ENCODE measurements at places on chromosomes 6 and 20.
A peak's percentile ranks its signal among the peaks of the same experiment; 100 is the strongest.

- H3K4me1 ChIP-seq: no peaks in the 10 kb centered on the region
- H3K36me3 ChIP-seq: no peaks in the 10 kb centered on the region
- H3K4me3 ChIP-seq: no peak overlapping the region
- DNase-seq: no peak
- no peak overlapping the region for H3K27ac ChIP-seq
- no peaks in the 10 kb centered on the region for H3K27me3 ChIP-seq
Observed at GRCh38 chr6:94045099-94045829, 625.9 kb upstream of the EPHA7 start.

DNA sequence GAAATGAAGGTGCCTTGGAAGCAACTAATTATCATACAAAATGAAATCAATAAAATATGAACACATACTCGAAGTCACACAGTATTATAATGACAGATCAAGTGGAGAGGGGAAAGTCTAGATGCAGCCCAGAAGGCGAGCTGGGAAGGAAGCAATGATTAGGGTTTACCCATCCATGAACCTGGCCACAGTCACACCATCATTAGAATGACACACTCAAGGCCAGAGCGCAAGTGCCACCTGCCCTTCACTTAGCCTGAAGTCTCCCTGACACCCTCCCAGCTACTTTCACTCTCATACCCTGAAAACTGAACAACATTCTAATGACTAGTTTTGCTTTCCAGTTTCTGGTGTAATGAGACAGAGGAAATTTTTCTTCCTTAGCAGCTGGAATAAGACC, 302.8 kb upstream of the JARID2 start:
- no peak overlapping the region for H3K4me3 ChIP-seq
- H3K4me1 ChIP-seq: peaks cover 3% of the 10 kb centered on the region
- H3K27me3 ChIP-seq: no peaks in the 10 kb centered on the region
- H3K36me3 ChIP-seq: no peaks in the 10 kb centered on the region
- H3K27ac ChIP-seq: no peak overlapping the region
- no peak for DNase-seq

DNA sequence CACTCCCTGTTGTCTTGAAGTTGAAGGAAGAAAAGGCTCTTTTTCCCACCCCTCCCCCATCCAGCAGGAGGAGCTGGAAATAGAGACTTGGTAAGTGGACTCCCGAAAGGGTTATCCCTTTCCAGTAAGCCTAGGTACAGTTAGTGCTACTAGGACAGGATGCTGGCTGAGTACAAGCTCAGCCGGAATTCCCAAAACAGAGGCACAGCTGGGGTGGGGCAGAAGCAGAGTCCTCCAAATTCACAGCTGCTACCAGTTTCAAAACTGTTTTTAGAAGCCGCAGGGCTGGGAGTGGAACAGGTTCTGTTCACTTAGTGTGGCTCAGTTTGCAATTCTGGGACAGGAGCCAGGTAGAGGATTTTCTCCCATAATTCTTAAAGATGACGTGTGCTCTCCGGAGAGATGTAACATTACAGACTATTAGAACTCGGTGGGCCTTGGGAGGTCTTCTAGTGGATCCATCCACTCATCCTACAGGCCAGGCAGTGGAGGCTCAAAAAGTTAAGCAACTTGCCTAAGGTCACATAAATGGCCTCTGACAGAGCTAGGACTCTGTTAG, 19.0 kb upstream of the UTRN start:
- no peak overlapping the region for H3K4me3 ChIP-seq
- no peak for DNase-seq
- no peaks in the 10 kb centered on the region for H3K4me1 ChIP-seq
- no peaks in the 10 kb centered on the region for H3K36me3 ChIP-seq
- H3K27ac ChIP-seq: no peak overlapping the region

GRCh38 chr6:77502981-77503380, 39.7 kb upstream of the HTR1B start:
- H3K36me3 ChIP-seq: no peaks in the 10 kb centered on the region
- H3K27ac ChIP-seq: no peak overlapping the region
- H3K27me3 ChIP-seq: no peaks in the 10 kb centered on the region
- no peak for DNase-seq
- H3K4me1 ChIP-seq: no peaks in the 10 kb centered on the region

DNA sequence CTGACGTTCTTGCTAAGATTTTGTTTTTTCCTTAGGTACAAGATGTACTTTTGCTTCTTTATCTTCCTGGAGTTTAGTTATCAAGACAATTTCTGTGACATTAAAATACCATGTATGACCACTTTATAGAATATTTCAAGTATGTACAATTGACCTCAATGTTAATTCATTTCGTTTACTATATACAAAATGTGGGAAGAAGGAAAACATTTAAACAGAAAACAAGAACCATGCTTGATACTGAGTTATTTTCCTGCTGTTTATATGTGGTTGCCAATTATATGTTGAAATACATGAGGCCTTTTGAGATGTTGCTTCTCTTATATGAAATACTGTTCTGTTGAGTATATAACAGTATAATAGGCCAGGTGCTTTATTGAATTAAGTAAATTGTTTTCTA, 184.3 kb downstream of the JARID2 start:
- H3K36me3 ChIP-seq: peaks cover 65% of the 10 kb centered on the region
- DNase-seq: no peak
- peak overlapping the region; percentile 17 for H3K27ac ChIP-seq
- peaks cover 94% of the 10 kb centered on the region for H3K4me1 ChIP-seq
- H3K4me3 ChIP-seq: no peak overlapping the region

GRCh38 chr20:63434599-63435378, 37.7 kb downstream of the KCNQ2 start:
- peaks cover 6% of the 10 kb centered on the region for H3K4me1 ChIP-seq
- H3K27me3 ChIP-seq: peaks cover 21% of the 10 kb centered on the region
- no peak overlapping the region for H3K27ac ChIP-seq
- H3K36me3 ChIP-seq: no peaks in the 10 kb centered on the region
- H3K4me3 ChIP-seq: no peak overlapping the region

DNA sequence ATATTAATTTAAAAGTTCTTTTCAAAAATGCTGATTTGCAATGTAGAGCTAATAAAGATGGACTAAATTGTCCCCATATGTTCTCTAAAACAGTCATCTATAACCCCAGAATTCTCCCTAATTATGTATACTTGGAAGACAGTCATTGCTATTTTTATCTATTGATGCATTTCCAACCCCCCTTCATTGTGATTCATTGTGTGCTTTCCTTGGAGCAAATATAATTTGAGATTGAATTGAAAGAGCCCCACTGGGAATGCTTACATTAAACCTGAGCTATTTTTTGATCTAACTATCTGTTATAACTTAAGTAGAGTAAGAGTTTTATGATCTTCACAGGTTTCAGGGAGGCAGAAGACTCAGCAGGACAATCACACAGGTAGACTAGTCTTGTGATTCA, 73.7 kb upstream of the PTCHD4 start:
- no peaks in the 10 kb centered on the region for H3K36me3 ChIP-seq
- H3K4me3 ChIP-seq: no peak overlapping the region
- H3K27ac ChIP-seq: no peak overlapping the region
- no peaks in the 10 kb centered on the region for H3K27me3 ChIP-seq
- DNase-seq: no peak
- no peaks in the 10 kb centered on the region for H3K4me1 ChIP-seq

- peaks cover 66% of the 10 kb centered on the region for H3K36me3 ChIP-seq
- H3K27ac ChIP-seq: peak overlapping the region; percentile 81
- DNase-seq: no peak
- H3K27me3 ChIP-seq: no peaks in the 10 kb centered on the region
- no peak overlapping the region for H3K4me3 ChIP-seq
Observed at GRCh38 chr6:87164506-87164905, 9.1 kb downstream of the ZNF292 start.

- H3K27ac ChIP-seq: no peak overlapping the region
- H3K4me3 ChIP-seq: no peak overlapping the region
- H3K36me3 ChIP-seq: no peaks in the 10 kb centered on the region
- DNase-seq: no peak
- H3K4me1 ChIP-seq: peaks cover 3% of the 10 kb centered on the region
Observed at GRCh38 chr20:38290829-38291814, 12.8 kb upstream of the BPI start.

GRCh38 chr20:52031563-52032303, 159.8 kb downstream of the ZFP64 start:
- no peak for DNase-seq
- H3K36me3 ChIP-seq: no peaks in the 10 kb centered on the region
- H3K4me3 ChIP-seq: no peak overlapping the region
- H3K4me1 ChIP-seq: peaks cover 21% of the 10 kb centered on the region
- H3K27me3 ChIP-seq: no peaks in the 10 kb centered on the region
- peak overlapping the region; percentile 44 for H3K27ac ChIP-seq

DNA sequence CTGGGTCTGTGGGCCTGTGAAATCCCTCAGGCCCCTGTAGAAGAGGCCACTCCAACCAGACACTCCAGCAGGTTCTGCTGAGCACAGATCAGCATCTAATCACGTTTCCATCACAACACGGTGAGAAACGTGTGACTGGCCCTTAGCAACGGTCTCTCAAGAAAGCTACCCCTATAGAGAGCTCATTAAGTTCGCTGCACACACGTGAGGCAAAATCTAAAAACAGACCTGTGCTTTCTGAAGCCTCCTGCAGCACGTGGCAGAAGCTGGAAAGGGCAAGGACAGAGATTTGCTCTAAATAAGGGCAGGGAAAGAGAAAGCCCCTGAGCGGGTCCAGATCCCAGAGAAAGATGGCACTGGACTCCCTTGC, 56.5 kb downstream of the GPR6 start:
- H3K4me1 ChIP-seq: peaks cover 8% of the 10 kb centered on the region
- no peak overlapping the region for H3K27ac ChIP-seq
- no peaks in the 10 kb centered on the region for H3K36me3 ChIP-seq
- DNase-seq: no peak

DNA sequence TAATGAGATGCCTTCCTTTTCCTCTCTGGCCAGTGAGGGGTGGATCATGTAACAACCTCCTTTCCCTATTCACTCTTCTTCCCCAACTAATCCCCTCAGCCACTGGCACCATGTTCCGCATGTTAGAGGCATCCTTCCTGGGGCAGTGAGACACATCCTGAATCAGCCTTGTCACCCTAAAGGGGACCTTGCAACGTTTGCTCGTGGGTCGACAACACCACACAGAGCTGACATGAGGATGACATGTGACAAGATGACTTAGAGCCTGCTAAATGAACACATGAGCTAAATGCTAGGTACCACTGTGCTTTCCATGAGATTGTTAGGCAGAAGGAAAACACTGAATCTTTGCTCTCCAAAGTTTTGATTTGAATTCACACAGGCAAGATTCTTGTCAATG, 129.2 kb downstream of the ATXN1 start:
- H3K36me3 ChIP-seq: peaks cover 42% of the 10 kb centered on the region
- peaks cover 35% of the 10 kb centered on the region for H3K4me1 ChIP-seq
- no peak overlapping the region for H3K4me3 ChIP-seq
- H3K27ac ChIP-seq: no peak overlapping the region

GRCh38 chr20:48308232-48308781, 519.5 kb downstream of the PREX1 start:
- no peaks in the 10 kb centered on the region for H3K36me3 ChIP-seq
- no peak for DNase-seq
- no peak overlapping the region for H3K4me3 ChIP-seq
- H3K27me3 ChIP-seq: peaks cover 16% of the 10 kb centered on the region
- no peak overlapping the region for H3K27ac ChIP-seq

GRCh38 chr6:41586252-41587007, 40.2 kb downstream of the FOXP4 start:
- H3K27me3 ChIP-seq: no peaks in the 10 kb centered on the region
- H3K4me3 ChIP-seq: no peak overlapping the region
- no peak overlapping the region for H3K27ac ChIP-seq
- DNase-seq: no peak

DNA sequence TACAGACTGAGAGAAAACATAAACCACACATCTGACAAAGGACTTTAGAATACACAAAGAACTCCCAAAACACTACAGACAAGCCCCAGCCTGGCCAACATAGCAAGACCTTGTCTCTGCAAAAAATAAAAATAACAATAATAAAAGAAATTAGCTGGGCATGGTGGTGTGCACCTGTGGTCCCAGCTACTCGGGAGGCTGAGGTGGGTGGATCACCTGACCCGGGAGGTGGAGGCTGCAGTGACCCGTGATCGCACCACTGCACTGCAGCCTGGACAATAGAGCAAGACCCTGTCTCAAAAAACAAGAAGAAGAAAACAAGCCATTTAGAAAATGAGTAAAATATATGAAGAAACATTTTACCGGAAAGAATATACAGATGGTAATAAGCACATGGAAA, 13.1 kb downstream of the SDCBP2 start:
- no peak overlapping the region for H3K27ac ChIP-seq
- H3K27me3 ChIP-seq: no peaks in the 10 kb centered on the region
- H3K4me3 ChIP-seq: no peak overlapping the region
- DNase-seq: no peak
- peaks cover 12% of the 10 kb centered on the region for H3K4me1 ChIP-seq

GRCh38 chr6:153563001-153563400, 431.9 kb upstream of the RGS17 start:
- H3K4me3 ChIP-seq: no peak overlapping the region
- no peaks in the 10 kb centered on the region for H3K4me1 ChIP-seq
- no peaks in the 10 kb centered on the region for H3K27me3 ChIP-seq
- H3K27ac ChIP-seq: no peak overlapping the region

DNA sequence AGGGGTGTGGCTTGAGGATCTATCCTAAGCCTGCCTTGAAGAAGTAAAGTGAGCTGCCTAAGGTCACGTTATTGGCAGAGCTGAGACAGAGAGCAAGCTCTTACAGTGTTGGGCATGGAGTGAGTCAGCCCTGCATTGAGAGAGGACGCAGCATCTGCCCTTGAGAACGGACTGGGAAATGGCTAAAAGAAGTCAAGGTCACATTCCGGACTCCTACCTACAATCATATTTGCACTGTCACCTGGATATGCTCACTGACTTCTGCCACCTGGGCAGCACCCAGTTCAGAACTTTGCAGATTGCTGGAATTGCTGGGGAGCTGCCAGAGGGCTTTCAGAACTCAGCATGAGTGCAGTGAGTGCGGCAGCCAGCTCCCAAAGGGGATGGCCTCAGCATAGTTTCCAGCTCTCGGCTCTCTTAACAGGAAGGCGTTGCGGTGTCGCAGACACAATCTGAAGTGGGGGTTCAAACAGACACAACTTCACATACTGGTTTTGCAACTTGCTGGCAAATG, 199.3 kb upstream of the SGK1 start:
- H3K27me3 ChIP-seq: no peaks in the 10 kb centered on the region
- no peaks in the 10 kb centered on the region for H3K36me3 ChIP-seq
- H3K4me1 ChIP-seq: peaks cover 26% of the 10 kb centered on the region
- no peak overlapping the region for H3K4me3 ChIP-seq
- H3K27ac ChIP-seq: no peak overlapping the region

DNA sequence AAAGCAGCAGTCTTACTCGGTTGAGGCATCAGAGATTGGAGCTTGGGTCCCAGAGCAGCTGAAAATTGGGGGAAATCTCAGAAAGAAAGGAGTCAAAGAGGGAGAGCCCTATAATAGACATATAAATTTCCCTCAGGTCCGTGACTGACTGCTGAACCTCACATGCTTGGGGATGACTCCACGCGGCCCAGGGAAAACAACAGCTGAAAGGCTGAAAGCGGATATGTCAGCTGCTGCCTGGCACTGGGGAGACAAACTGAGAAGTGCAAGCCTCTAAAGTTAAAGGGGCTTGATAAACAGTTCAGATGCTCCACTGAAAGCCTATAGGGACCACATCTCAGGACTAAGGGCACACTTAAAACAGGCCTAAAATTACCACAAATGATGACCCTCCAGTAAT, 255.9 kb upstream of the RIN2 start:
- no peaks in the 10 kb centered on the region for H3K27me3 ChIP-seq
- peaks cover 6% of the 10 kb centered on the region for H3K4me1 ChIP-seq
- H3K36me3 ChIP-seq: no peaks in the 10 kb centered on the region
- DNase-seq: no peak
- no peak overlapping the region for H3K27ac ChIP-seq
